ENCODE measurements at places on chromosomes 12 and 14.

GRCh38 chr14:67392123-67392522 is 19.8 kb downstream of the PLEK2 start:
- no peak for DNase-seq

DNA sequence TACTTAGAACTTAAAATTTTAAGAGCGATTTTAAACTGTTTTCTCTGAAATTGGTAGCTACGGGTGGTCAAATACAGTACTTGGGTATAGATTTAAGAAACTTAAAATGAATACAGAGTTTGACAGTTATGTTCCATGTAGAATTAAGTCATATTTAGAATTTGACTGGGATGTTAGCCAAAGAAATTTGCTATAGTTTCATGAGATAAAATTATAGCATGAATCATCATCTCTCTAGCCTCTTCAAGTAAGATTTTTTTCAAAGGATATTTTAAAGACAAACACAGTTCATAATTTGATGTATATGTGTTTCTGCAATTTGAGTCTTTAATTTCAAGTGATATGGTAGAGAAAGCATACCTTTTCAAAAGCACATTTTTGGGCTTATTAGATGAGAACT is 41.0 kb downstream of the ZCRB1 start:
- no peak for DNase-seq

DNA sequence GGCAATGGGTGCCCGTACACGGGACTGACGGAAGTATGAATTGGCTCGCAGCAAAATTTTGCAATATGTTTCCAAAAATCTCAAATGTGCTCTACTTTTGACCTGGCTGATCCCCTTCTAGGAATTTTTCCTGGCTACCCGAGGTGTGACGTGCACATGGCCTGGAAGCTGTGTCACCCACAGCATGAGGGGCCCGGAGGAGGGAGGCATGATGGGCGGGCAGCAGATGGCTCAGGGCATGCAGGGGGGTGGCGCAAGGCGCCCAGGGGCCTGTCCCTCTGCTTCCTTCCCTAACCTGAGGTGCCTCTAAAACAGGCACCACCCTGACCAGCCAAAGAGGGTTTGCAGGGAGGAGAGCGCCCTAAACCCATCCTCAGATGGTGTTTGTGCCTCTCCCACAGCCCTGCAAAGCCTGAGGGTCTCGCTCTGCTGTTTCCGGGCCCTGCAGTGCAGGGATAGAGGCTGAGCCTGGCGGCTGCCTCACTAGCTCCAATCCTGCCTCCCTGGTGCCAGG is 6.7 kb downstream of the GPR132 start:
- DNase-seq: no peak

- DNase-seq: no peak
Observed at GRCh38 chr12:109557805-109558204, 15.5 kb downstream of the MMAB start.

- no peak for DNase-seq
Observed at GRCh38 chr14:44798386-44799242, 163.1 kb downstream of the KLHL28 start.

Data from stimulated activated CD4-positive, alpha-beta T cell treated with anti-CD3 and anti-CD28 coated beads, Interleukin-1b, Interleukin-23, amount 100 ng/mL, for 1 hour (primary cell).